ENCODE measurements at places on chromosomes 2 and 18. TPM values are rescaled to one million over a fixed set of nuclear protein-coding genes. Genes with fewer than 3 reads are reported as not detected.

DNA sequence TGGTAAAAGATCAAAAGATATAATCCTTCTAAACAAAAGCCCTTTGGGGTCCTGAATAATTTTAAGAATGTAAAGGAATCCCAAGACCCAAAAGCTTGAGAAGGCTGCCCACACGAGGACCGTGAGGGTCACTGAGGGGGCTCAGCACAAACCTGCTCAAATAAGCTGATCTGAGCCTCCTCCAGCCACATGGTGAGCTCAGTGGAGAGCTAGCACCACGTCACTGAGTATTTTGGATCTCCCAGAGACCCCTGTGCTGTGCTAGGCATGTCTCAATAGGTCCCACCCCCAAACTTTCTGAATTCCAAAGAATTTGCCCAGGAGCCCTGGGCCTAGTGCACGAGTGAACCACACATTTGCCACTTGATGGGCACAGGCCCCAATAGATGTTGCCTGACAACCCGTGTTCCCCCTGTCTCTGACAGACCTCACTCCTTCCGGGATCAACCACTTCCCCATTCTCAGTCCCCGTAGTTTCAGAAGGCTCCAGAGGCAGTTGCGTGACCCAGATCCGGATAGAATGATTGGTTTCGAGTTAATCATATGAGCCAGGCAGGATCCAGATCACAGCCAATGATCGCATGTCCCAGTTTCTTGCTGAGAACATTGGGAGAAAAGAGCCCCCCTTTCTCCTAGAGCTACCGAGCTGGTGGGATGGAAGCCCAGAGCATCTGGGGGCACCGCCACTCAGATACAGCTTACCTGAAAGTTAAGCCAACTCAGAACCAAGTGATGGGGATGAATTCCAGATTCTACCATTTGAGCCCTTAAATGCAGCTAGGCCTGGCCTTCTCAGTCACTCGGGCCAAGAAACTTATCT is 203.8 kb downstream of the TNS1 start:
- H3K4me1 ChIP-seq: no peaks in the 10 kb centered on the region
- H3K36me3 ChIP-seq: no peaks in the 10 kb centered on the region
- no peaks in the 10 kb centered on the region for H3K27me3 ChIP-seq
- no peak overlapping the region for H3K4me3 ChIP-seq
- H3K27ac ChIP-seq: no peak overlapping the region

GRCh38 chr2:157785200-157785599 is 90.9 kb downstream of the ACVR1 start:
- no peak overlapping the region for H3K4me3 ChIP-seq
- no peak overlapping the region for H3K27ac ChIP-seq

DNA sequence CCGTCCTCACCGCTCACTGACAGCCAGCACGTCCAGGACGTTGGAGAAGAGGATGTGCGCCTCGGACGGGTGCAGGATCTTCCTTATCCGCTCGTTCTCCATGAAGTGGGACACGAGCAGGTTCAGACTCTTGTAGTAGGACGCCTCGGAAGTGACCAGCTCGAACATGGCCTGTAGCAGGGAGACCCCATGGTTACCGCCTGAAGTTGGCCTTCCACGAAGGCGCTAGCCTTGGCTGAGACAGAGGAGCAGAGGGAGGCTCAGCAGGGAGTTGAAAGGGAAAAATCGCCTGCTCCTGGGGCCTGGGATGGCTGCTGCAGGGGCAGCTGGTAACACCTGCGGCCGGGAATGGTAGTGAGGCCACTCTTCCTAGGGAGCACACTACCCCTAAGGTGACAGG is 24.7 kb downstream of the SNORC start:
- H3K36me3 ChIP-seq: no peaks in the 10 kb centered on the region
- no peak overlapping the region for H3K27ac ChIP-seq
- no peaks in the 10 kb centered on the region for H3K4me1 ChIP-seq
- H3K4me3 ChIP-seq: no peak overlapping the region

- no peaks in the 10 kb centered on the region for H3K27me3 ChIP-seq
- no peak for DNase-seq
- H3K27ac ChIP-seq: no peak overlapping the region
- no peaks in the 10 kb centered on the region for H3K36me3 ChIP-seq
Observed at GRCh38 chr2:153967248-153967973, 95.7 kb downstream of the GALNT13 start.

DNA sequence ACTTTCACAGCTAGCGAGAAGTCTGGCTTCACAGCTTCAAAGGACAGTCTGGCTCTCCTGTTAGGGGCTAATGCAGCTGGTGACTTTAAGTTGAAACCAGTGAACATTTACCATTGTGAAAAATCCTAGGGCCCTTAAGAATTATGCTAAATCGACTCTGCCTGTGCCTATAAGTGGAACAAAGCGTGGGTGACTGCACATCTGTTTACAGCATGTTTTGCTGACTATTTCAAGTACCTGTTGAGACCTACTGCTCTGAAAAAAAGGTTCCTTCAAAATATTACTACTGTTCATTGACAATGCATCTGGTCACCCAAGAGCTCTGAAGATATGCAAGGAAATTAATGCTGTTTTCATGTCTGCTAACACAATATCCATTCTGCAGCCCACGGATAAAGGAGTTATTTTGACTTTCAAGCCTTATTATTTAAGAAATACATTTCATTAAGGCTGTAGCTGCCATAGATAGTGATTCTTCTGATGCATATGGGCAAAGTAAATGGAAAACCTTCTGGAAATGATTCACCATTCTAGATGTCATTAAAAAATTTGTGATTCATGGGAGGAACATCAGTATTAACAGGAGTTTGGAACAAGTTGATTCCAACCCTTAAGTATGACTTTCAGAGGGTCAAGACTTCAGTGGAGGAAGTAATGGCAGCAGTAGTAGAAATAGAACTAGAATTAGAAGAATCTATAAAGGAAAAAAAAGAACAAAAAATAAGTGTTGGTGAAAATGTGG is 48.9 kb downstream of the POLR1A start:
- H3K4me3 ChIP-seq: no peak overlapping the region
- peaks cover 23% of the 10 kb centered on the region for H3K36me3 ChIP-seq
- H3K27ac ChIP-seq: no peak overlapping the region
- no peaks in the 10 kb centered on the region for H3K4me1 ChIP-seq
- H3K27me3 ChIP-seq: no peaks in the 10 kb centered on the region
- DNase-seq: no peak

GRCh38 chr2:20203521-20204225 is 21.3 kb downstream of the SDC1 start:
- no peak overlapping the region for H3K4me3 ChIP-seq
- no peak overlapping the region for H3K27ac ChIP-seq
- H3K27me3 ChIP-seq: no peaks in the 10 kb centered on the region
- DNase-seq: no peak
- H3K4me1 ChIP-seq: no peaks in the 10 kb centered on the region

GRCh38 chr2:129721846-129722245 is 257.6 kb upstream of the RAB6C start:
- no peak for DNase-seq
- no peaks in the 10 kb centered on the region for H3K27me3 ChIP-seq
- H3K27ac ChIP-seq: no peak overlapping the region
- H3K4me1 ChIP-seq: no peaks in the 10 kb centered on the region
- H3K36me3 ChIP-seq: no peaks in the 10 kb centered on the region

- H3K4me1 ChIP-seq: no peaks in the 10 kb centered on the region
- no peaks in the 10 kb centered on the region for H3K27me3 ChIP-seq
- no peak for DNase-seq
- H3K36me3 ChIP-seq: no peaks in the 10 kb centered on the region
- H3K4me3 ChIP-seq: no peak overlapping the region
- H3K27ac ChIP-seq: no peak overlapping the region
Observed at GRCh38 chr2:187638840-187639239, 84.6 kb upstream of the TFPI start.

- no peak for DNase-seq
- H3K27ac ChIP-seq: no peak overlapping the region
- no peak overlapping the region for H3K4me3 ChIP-seq
- no peaks in the 10 kb centered on the region for H3K36me3 ChIP-seq
- no peaks in the 10 kb centered on the region for H3K4me1 ChIP-seq
Observed at GRCh38 chr18:61607867-61608266, 274.6 kb downstream of the CDH20 start.

GRCh38 chr2:621303-622099 is 55.7 kb downstream of the TMEM18 start:
- H3K27ac ChIP-seq: no peak overlapping the region
- H3K4me3 ChIP-seq: no peak overlapping the region
- no peak for DNase-seq
- H3K4me1 ChIP-seq: no peaks in the 10 kb centered on the region

DNA sequence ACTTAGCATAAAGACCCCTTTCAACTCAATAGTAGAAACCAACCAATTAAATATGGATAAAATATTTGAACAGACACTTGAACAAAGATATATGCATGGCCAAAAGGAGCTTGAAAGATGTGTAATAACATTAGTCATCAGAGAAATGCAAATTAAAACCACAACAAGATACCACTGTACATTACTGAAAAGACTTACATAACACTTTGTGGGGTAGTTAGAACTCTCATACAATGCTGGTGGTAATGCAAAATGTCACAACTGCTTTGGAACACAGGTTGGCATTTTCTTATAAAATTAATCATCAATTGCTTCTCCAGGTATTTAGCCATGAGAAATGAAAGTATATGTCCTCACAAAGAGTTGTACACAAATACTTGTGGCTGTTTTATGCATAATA is 60.7 kb downstream of the TTC27 start:
- H3K36me3 ChIP-seq: no peaks in the 10 kb centered on the region
- H3K4me1 ChIP-seq: no peaks in the 10 kb centered on the region

DNA sequence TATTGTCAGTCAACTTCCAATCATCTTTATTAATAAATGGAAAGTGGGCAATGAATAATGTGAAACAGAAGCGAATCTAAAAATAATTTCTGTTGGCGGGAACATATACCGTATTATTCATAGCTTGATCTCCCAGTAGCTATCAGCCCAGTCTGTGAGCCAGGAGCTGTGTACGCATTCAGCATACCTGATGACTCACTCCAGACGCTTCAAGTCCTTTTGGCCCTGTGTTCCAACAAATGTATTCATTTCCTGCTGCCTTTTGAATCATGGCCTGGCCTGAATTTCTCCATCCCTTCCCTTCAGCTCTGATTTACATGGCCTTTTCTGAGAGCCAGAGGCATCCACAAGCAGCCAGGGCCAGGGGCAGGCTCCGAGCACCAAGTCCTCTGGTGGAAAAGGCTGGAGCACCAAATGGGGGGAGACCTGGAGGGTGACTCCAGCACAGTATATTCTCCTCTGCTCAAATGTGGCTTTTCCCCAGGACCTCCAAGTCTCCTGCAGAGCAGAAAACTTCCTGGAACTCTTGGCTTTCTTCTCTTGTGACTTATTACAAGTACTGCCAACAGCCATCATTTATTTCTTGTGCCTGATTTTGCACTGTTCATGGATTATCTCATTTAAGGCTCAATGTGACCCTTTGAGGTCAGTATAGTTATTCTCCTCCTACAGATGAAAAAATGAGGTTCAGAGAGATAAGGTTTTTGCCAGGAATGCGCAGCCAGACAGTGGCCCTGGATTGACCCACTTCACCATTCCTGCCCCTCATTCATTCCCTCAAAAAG is 108.7 kb downstream of the EN1 start:
- no peaks in the 10 kb centered on the region for H3K4me1 ChIP-seq
- H3K27ac ChIP-seq: no peak overlapping the region
- H3K4me3 ChIP-seq: no peak overlapping the region
- DNase-seq: no peak
- no peaks in the 10 kb centered on the region for H3K36me3 ChIP-seq
- no peaks in the 10 kb centered on the region for H3K27me3 ChIP-seq

- H3K36me3 ChIP-seq: no peaks in the 10 kb centered on the region
- H3K27me3 ChIP-seq: no peaks in the 10 kb centered on the region
- H3K4me3 ChIP-seq: no peak overlapping the region
Observed at GRCh38 chr2:200471324-200471848, 38.5 kb downstream of the KCTD18 start.

DNA sequence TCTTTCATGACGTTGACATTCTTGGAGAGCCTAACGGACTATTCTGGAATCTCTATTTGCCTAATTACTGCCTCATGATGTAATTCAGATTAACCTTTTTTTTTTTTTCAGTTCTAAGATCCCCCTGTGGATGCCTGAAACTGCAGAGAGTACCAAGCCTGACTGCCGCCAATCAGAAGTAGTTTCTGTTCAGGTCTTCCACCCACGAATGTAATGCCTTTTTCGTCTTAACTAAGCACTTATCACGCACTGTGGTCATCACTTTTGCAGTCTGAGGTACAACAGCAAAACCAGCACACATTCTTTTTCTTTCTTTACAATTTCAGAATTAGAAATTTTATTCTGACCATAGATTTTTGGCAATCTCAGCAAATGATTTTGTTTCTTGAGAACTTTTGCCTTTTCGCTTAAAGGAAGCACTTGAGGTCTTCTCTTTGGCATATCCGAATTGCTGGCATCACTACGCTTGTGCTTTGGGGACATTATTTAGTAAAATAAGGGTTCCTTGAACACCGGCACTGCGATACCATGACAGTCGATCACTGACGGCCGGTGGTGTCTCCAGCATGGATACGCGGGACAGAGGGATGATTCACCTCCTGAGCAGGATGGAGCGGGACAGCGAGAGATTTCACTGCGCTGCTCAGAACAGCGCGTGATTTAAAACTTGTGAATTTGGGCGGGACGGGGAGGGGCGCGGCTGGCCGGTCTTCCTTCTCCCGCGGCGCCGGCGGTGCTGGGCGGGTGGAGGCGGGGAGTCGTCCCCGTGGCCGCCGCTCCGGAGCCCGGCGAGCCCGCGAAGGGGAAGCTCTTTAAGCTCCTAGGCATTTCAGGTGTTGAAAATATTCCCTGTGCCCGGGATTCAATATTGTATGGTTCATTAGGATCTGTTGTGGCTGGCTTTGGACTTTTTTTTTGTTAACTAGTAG is 32.0 kb upstream of the GPR55 start:
- peaks cover 27% of the 10 kb centered on the region for H3K27me3 ChIP-seq
- no peak for DNase-seq
- H3K4me1 ChIP-seq: peaks cover 11% of the 10 kb centered on the region

DNA sequence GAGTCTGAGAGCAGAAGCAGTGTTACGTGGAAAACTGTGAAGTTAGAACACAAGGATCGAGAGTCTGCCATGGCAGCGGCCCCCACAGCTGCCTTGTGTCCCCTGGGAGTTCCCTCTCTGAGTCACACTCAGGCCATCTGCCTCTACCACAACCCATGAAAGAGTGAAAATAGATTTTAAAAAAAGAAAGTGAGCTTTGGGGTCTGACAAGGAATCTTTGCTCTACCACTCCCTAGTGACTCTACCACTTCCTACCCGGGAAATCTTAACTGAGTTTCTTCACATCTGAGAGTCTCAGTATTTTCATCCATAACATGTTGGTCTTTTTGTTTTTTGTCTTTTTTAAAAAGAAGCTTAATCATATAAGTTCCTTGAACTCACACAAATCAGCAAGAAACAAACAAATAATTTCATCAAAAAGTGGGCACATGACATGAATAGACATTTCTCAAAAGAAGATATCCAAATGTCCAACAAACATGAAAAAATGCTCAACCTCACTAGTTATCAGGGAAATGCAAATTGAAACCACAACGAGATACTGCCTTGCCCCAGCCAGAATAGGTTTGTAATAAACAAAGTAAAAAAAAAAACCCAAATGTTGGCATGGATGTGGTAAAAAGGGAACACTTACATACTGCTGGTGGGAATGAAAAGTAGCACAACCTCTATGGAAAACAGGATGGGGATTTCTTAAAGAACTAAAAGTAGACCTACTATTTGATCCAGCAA is 2.4 kb upstream of the MSGN1 start:
- no peaks in the 10 kb centered on the region for H3K27me3 ChIP-seq
- H3K4me1 ChIP-seq: no peaks in the 10 kb centered on the region
- H3K27ac ChIP-seq: no peak overlapping the region

GRCh38 chr2:115094441-115094840 is 652.0 kb downstream of the DPP10 start:
- no peaks in the 10 kb centered on the region for H3K27me3 ChIP-seq
- H3K4me1 ChIP-seq: no peaks in the 10 kb centered on the region
- no peak for DNase-seq
- H3K36me3 ChIP-seq: no peaks in the 10 kb centered on the region

ZC3H6 gene
- total RNA-seq: 7.5 TPM

TWIST2 gene
- total RNA-seq: not detected

PRKAG3 gene
- not detected for total RNA-seq

NCKAP5 gene
- not detected for total RNA-seq

MC4R gene
- total RNA-seq: not detected

All from CD8-positive, alpha-beta memory T cell (primary cell).